Fibroblast of skin of abdomen (primary cell): ENCODE measurements at places on chromosomes 5 and 9.
A peak's percentile ranks its signal among the peaks of the same experiment; 100 is the strongest.

GRCh38 chr9:127307802-127308201, 43.2 kb downstream of the GARNL3 start:
- no peak for DNase-seq

- DNase-seq: no peak
Observed at GRCh38 chr5:67178966-67179365, 17.6 kb downstream of the CD180 start.

DNA sequence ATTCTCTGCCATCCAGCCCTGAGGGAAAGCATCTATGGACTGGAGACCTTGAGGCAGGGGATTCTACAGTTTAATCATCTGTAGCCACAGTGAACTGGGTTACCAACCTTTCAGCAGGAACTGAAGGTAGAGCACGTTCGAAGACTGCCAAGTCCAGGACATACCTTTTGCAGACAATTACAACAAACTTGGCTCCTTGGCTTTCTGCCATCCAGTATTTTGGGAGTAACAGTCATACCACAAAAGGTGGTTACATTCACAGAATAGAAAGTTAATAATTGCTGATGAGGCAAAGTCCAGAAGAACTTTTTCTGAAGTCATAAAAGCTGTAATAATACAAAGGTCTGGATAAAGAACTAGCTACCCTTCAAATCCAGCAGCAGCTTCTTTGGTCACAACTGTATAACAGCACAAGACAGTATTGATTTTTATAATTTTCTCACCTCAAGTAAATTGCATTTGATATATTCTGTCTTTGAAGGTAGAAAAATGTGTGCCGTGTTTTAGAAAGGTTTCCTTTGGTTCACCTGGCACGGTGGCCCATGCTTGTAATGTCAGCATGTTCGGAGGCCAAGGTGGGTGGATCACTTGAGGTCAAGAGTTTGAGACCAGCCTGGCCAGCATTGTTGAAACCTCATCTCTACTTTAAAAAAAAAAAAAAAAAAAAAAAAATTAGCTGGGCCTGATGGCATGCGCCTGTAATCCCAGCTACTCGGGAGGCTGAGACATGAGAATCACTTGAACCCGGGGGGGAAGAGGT, 236.6 kb downstream of the NR3C1 start:
- DNase-seq: no peak

- no peak for DNase-seq
Observed at GRCh38 chr9:100581661-100582060, 3.8 kb downstream of the CAVIN4 start.

DNA sequence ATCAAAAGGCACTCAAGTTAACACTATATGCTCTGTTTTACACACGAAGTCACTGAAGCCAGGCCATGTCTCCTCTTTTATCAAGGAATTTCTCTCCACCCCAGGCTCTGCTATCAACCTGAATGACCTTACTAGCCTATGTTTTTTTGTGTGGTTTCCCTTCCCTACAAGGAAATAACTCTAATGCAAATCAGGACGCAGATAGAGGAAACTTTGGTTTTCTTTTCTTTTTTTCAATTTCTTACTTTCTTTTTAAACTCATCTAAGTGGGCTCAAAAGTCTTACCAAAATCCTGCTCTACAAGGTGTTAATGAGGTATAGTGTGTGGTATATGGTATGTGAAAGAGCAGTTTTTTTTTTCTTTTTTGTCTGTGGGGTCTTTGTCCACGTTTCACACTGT, 5.5 kb upstream of the SLC46A2 start:
- no peak for DNase-seq

- DNase-seq: no peak
Observed at GRCh38 chr5:33275391-33275790, 165.4 kb upstream of the TARS1 start.

DNA sequence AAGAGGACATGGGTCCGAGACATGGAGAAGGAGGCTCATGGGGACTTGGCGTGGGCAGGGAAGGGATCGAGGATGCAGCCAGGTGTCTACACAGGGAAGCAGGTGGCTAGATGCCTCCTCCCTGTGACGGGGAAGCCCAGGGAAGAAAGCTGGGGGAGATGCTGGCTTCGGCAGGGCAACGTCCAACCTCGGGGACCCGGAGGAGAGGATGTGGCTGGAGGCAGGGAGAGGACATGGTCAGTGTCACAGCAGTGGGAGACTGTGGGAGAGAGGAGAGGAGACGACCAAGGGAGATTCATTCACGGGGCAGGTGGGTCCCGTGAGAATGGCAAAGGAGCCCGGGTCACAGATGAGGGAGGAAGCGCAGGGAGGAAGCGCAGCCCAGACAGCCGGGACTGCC, 73.2 kb upstream of the PHYKPL start:
- DNase-seq: no peak

- DNase-seq: peak; percentile 59
Observed at GRCh38 chr5:9512457-9512856, 33.4 kb downstream of the SEMA5A start.

DNA sequence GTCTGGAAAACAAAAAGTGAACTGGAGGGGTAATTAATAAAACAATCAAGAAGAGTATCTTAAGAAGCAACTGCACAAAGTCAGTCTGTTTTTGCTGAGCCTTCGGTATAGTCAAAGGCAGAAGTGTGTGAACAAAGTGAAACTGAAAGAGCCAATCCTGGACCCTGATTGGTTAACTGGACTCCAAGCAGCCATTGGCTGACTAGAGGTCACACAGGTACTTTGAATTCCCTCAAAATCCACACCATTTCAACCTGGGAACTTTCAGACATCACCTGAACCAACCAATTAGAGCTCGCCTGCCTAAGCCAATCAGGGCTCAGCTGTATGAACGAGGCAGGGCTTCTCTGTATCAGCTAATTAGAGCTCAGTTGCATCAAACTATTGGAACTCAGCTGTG, 286.7 kb downstream of the TLE4 start:
- peak; percentile 1 for DNase-seq

DNA sequence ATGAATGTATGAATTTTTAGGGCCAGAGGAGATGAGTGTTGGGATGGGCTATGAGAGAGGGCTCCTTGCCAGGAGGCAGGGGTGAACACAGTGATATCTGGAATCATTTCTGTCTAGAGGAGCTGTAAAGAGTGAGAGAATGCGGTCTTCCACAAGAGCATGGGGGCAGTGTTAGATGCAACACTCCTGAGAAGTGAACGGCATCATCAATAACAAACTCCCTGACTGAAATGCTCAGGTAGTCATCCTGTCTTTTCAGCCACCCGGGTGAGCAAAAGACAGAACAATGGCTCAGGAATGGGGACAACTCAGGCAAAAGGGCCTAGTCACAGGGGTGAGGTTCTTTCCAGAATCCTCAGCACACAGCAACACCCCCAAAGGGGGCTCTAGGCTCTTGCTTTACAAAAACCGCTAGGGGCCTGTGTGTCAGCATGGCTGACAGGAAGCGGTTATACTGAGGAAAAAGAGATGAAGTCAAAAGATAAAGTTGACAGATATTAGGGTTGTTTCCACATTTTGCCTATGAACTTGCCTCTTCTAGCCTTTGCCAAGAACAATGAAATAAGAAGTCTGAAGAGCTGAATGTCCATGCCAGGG, 104.6 kb upstream of the LRRTM2 start:
- no peak for DNase-seq

DNA sequence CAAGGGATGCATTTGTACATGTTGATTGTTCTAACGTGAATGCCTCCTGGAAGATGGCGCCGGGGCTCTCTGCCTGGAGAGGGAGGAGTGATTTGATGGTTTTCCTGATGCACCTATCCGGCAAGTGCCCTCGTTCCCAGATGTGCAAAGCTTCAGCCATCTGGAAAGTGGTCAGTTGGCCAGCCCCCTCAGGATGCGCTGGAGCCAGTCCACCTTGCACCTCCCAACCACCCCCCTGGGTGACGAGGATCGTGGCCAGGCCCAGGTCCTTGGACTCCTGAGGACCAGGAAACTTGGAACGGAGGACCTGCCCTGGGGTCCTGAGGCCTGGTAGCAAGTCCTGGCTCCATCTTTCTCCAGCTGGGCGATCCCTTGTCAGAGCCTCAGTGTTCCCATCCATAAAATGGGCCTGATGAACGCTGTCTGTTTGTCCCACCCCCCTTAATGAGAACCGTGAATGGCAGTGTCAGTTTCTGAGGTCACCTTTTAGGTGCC, 23.6 kb upstream of the RNU6ATAC start:
- DNase-seq: no peak

- DNase-seq: peak; percentile 33
Observed at GRCh38 chr5:98905857-98906688, 22.7 kb downstream of the CHD1 start.
